ENCODE measurements at places on chromosomes 5 and 9.
A peak's percentile ranks its signal among the peaks of the same experiment; 100 is the strongest.

- DNase-seq: no peak
Measured at GRCh38 chr5:57745700-57746651, 263.4 kb upstream of the ACTBL2 start.

DNA sequence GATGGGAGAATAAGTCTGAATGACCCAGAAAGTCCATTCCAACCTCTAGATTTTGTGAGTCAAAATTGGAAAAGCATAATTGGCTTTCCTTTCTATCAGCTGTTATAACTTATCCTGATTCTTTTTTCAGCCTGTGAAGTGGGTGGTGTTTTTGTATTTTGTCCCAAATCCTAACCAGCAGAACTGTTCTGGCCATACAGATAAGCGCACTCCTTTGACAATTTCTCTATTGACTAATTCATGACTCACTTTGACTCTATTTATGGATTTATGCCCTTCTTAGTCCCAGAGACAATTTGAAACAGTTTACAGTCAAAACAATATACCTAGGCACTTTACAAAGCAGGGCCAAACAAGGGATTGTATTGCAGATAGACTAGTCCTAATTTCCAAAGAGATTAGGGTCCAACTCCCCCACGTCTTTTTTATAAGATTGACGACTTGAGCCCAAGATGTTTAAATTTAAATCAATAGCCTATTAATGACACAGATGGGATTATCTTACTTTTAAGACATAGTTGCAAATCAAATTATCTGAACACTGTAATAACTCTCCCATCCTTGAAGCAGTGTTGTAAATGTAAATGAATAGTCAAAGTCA lies 301.7 kb upstream of the SEMA6A start:
- DNase-seq: no peak

DNA sequence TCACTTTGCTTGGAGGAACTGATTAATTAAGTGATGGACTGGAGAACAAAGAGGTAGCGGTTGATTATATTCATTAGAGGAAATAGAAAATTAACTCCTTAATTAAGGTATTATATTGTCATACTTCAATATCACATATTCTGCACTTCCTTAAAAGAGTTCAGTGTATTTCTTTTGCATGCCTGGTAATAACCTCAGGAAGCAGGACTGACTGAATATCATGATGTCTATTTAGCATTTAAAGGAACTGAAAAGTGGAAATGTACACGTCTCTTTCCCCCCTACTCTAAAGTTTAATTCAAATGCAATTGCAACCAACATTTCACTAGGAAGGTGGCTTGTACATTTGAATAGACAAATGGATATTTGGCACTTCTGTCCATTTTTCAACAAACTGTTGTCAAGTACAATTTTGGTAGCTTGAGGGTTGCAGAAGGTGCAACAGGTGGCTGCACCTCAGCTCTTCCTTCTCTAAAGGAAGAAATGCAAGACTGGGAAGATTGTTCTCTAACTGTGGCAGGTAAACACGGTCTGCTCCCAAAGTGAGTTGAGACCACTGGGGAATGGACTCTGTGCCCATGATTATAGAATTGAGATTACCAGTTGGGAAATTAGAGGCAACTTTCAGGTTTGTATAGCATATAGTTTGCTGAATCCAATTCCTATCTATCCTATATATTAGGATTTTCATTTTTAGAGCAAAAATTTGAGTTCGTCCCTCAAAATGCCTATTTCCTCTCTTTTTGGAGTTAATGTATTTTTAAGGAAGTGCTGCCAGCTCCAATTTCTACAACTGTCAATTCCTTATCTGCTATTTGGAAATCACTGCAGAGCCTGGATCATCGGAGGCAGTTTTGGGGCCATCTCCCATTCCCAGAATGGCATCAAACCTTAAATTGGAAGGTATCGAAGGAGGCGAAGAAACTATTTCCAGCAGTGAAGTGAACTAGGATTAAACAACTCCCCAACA lies 98.9 kb upstream of the TAF11L2 start:
- no peak for DNase-seq

GRCh38 chr9:129838707-129839259 lies 3.5 kb downstream of the USP20 start:
- DNase-seq: peak; percentile 16

DNA sequence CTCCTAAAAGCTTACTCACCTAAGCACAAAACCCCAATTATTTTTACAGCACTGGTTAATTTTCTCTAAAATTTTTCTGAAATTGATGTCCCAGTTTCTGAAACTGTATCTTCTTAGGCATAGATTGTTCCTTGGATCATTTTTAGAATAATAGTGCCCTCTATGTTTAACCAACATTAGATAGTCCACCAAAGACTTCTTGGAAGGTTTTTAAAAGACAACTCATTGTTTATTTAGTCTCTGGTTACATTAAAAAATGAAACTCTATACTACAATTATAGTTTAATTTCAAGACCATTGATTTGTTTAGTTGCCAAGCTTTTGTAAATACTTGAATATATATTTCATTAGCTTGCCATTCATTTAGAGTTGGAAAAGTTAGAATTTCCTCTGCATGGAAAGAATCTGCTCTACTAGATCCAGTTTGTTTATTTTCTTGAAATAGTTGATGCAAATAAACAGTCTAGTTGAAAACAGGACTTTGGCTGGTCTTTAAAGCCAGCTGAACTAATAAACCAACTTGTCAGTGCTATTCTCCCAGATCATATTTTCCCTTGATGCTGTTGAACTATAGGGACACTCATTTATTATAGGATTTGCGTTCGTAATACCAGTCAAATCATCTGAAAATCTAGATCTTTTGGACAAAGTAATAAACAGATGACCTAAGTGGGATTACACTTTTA lies 990.5 kb downstream of the TLE1 start:
- no peak for DNase-seq

DNA sequence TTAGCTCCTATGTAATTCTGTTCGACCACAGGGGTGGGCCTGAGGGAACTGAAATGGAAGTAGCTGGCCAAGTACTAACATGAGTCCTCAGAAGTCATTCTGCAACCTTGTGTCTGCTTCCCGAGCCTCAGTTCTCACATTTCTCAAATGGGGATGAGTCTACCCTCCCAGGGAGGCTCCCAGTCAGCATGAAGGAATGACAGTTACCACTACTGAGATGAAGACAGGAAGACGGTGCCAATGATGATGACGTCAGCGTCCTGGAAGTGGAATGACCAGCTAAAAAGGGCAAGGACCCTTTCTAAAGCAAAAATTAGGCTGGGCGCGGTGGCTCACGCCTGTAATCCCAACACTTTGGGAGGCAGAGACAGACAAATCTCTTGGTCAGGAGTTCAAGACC lies 6.8 kb downstream of the PIP5KL1 start:
- no peak for DNase-seq

- DNase-seq: no peak
Measured at GRCh38 chr5:7886849-7887475, 18.0 kb downstream of the MTRR start.

GRCh38 chr5:130885691-130886090 lies 279.4 kb downstream of the HINT1 start:
- no peak for DNase-seq

DNA sequence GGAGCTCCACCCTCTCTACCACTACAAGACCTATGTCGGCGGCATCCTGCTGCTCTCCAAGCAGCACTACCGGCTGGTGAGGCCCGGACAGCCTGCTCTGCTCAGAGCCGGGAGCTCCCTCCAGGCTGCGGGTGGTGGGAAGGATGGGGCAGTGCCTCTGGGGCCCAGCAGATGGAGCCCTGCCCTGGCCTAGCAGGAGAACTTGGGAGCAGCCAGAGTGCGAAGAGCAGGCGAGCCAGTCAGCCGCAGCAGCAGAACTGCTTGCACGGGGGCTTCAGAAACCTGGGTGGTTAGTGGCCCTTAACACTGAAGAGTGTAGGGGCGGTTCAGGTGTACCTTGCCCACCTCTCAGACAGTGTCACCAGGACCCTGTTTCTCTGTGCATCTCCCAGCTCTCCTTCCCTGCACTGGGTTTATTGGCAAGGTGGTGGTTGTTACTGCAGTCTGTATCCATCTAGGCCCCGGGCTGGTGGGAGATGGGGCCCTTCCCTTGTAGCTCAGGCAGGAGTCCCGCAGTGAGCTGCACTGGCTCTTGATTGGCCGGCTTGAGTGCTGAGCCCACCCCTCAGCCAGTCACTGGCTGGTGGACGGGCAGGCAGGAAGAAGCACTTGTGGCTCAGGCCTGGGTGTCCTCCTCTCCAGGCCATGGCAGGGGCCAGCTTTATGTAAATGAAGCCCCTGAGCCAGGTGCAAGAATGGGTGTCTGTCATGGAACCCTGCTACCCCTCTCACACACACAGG lies 7.7 kb downstream of the B4GALT7 start:
- peak; percentile 67 for DNase-seq

GRCh38 chr9:83932011-83932410 lies 10.8 kb upstream of the KIF27 start:
- DNase-seq: no peak

- DNase-seq: no peak
Measured at GRCh38 chr5:29161399-29162291, 2031.8 kb upstream of the CDH6 start.

DNA sequence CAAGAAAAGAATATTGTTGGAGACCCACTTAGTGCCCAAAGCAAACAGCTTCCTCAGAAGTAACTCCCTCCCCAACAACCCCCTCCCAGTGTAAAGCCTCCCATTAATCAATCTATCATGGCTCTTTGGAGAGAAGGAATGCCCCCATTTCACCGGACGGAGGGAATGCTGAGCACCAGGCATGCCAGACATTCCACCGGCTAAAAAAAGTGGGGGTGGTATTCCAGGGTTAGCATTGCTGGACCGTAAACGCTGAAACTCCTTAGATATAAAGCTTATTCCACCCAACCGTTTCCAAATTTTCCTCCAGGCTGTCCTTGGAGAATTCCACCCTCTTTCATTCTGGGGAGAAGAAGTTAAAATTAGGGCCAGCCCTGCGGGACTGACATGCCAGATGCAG lies 363 bp upstream of the MAMDC2 start:
- DNase-seq: no peak

DNA sequence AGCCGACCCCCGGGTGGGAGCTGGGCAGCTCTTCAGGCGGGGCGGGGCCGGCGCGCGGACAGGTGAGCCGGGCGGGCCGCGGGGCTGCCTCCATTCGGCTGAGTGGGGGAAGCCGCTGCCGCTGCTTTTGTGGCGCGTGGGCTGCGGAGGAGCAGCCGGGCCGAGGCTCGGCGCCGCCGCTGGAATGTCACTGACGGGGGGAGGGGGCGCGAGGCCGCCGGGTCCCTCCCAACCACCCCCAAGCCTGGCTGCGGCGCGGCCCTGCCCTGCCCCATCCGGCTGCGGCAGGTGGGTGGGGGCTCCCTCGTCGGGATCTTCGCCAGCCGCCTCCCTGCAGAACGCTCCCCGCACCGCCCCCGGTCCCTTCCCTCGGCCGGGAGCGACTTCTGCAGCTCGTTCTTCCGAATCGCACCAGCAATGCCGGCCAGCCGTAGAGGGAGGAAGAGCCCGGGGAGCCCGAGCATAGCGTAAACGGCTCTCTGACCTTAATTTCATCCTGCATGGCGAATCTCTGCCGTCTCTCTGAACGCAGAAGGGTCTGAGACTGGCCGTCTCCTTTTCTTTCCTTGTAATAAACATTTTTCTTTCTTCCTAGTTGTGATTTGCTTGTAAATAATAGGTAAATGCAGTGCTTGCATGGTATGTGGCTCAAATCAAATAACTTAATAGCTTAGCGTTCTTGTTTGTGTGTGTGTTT lies 505 bp downstream of the SPTAN1 start:
- peak; percentile 53 for DNase-seq
